Activated CD4-positive, alpha-beta T cell treated with anti-CD3 and anti-CD28 coated beads, Interleukin-2, amount 50 U/mL, for 16 hours (primary cell): ENCODE measurements at places on chromosomes 16 and 17.
A peak's percentile ranks its signal among the peaks of the same experiment; 100 is the strongest.

DNA sequence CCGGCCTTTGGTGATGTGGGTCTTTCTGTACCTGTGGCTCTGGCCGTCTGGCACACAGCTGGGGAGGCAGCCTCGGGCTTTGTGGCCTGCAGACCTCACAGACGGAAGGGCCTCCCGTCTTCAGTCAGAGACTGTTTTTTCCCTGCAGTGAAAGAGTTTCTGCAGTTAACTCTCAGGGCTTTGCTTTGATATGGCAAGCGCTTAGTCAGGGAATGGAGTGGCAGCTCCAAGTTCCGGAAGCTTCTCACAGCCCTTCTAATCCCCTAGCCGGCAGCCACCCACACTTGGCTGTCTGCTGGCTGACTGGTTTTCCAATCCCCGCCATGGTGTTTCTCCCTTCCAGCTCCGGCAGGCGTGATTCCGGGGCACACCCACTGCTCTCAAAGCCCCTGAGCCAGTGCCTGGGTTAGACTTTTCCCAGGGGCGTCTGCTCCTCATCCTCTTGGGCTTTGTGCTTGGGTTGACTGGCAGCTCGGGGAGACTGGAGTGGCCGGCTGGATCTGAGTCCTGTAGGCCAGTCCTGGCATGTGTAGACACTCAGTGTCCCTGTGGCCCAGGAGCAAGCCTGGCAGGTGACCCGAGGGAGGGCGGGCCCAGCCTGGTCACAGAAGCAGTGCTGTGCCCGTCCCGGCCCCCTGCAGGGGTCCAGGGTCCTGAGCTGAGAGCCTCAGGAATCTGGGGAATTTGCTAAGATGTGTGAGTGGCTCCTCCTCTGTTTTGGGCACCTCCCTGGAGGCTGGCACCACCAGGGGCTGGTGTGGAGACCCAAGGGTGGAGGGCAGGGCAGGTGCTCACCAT, 29.9 kb downstream of the BAIAP2 start:
- DNase-seq, result no peak

DNA sequence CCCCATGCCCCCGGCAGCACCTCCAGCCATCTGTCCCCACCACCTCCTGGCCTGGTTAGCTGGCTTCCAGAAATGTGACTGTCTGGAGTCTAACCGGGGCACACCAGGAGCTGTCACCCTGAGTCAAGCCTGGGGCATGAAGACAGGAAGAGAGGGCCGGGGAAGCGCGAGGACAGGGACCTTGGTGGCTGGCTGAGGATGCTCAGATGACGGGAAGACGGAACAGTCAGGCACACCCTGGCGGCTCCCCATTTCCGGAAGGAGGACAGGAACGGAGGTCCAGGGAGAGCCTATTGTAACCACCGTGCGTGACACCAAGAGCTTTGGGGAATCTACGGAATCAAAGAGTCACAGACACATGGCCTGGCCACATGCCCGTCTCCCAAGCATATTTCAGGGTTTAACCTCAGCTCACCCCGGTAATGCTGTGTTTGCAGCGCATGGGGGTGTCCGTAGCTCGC, 51.7 kb downstream of the SDK2 start:
- DNase-seq, result no peak

- DNase-seq, result no peak
Observed at GRCh38 chr17:29569245-29569950, 897 bp downstream of the TP53I13 start.

GRCh38 chr17:81025065-81025740, 9.7 kb upstream of the BAIAP2 start:
- DNase-seq, result no peak

DNA sequence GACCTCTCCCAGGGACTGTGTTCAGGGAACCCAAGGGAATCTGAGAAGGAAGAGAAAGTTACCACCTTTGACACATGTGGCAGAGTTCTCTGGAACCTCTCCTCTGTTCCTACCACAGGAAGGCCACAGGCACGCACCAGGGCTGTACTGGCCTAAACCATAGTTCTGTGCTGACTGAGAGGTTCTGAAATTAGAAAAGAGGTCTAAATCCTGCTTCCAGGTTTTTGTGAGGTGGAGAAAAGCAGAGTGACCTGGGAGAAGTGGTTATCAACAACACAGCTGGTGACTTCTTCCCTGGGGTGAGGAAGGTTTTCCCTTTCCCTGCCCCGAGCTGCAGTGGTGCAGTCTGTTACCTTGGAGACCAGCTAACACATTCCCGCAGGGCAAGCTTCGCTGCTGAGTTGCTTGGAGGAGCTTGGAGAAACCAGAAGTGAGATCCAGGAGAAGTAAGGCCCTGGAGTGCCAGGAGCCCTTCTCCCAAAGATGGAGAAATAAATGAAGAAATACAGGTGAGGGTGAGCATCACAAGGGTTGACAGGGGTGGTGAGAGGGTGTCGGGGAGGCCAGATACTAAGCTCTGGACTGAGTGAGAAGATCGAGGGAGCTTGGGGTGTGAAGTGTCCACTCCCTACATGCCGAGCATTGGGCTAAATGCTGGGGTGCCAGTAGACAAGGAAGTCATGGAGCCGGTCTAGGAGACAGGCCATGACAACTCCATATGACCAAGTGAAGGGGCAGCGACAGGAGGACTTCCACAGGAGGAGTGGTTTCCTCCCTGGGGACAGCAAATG, at the start of gene VWA3A:
Gene VWA3A (plus strand): TSS at position 399 of the 791 bp plus-strand sequence. CDS start 97 bp downstream, at position 496.
- no peak for DNase-seq

GRCh38 chr17:45429339-45430005, 3.2 kb downstream of the ARHGAP27 start:
- DNase-seq, result no peak

- no peak for DNase-seq
Observed at GRCh38 chr16:74320707-74321106, 24.1 kb downstream of the PSMD7 start.

DNA sequence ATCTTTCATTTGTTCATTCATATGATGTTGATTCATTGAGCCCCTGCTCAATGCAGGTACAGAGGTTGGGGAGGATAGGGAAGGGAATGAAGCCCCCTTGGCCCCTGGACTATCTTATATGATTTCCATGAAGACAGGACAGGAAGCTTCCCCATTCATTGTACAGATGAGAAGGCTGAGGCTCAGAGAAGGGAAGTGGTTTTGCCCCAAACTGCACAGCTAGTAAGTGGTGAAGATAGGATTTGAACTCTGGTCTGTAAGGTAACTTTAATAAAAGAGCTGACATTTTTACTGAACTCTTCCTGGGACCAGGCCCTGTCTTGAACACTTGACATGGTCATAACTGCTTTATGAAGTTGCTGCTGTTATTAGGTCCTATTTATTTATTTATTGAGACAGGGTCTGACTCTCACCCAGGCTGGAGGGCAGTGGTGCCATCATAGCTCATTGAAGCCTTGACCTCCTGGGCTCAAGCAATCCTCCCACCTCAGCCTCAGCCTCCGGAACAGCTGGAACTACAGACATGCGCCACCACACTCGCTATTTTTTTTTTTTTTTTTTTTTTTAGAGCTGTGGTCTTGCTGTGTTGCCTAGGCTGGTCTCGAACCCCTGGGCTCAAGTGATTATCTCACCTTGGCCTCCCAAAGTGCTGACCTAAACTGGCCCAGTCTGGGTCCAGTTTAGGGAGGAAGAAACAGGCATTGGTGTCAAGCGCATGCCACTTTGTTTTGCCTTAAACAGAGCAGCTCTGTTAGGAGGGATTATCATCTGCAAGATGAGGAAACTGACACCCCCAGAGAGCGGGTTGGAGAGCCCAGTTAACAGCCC, 5.0 kb downstream of the CTF1 start:
- DNase-seq, result no peak

- DNase-seq, result no peak
Observed at GRCh38 chr16:9114112-9114511, 22.7 kb downstream of the HAPSTR1 start.

DNA sequence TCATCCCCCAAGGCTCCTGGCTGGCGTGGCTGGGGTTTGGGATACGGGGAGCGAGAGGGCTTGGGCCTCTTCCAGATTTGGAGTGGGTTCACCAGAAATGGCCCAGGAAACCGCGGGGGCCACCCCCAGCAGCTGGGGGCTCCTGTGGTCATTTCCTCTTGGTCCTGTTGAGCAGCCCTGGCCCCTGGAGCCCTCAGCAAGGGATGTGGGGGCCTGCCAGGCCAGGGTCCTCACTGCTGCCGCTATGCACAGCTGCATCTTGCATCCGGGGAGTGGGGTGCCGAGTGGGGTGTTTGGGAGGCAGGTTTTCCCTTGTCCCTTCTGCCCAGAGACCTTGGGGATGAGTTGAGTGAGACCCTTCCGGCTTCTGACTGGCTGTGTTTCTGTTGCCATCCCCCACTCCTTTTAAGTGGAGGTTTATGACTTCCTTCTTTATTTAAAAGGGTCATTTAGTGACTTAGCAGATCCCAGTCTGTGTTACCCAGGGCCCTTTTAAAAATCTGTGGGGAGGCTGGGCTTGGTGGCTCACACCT, 319.8 kb downstream of the SEC14L1 start:
- DNase-seq, result peak; percentile 68

DNA sequence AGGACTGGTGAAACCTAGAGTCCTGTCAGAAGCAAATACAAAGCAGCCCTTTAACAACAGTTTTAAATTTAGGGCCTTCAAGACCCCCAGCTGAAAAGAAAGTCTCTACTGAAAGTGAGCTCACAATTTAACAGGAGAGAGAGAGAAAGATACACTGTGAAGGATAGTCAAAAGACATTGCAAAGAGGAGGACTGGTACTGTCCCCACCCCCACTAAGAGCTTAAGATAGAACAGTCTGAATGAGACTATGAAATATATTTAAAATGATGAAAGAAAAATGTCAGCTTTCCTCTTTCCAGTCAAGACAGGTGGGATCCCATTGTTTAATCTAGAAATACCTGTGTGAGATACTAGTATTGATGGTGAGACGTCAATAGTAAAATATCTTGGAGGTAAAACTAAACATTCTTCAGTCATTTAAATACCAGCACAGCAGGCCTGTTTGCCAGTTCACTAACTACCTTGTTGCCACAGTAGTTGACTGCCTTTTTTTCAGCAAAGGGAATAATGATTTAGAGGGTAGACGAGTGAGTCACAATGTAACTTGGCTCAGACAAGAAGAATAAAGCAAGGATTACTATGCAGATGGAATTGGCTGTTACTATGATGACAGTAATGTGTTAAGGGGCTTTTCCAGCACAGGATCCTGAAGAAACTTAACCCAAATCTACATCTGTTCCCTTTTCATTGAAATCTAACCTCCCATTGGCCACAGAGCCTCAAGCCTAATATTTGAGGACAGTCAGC, 47.2 kb upstream of the RASL10B start:
- no peak for DNase-seq

DNA sequence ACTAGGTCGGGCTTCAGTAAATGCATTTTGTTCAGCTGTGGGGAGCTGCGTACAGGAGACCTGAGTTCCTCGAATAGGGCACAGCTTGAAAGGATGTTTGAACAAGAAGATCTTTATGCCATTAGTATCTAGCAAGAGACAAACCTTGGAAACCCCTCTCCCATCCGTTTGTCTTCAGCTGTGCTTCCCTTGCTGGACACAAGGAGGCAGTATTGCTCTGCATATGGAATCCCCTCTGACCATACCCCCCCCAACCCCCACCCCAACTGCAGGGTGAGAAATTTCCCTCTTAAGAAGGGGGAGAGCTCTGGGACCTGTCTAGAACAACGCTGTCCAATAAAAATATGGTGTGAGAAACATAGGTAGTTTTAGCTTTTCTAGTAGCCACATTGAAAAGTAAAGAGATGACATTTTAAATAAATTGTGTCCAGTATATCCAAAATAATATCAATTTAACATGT, 1.6 kb downstream of the MRM1 start:
- DNase-seq, result peak; percentile 83

DNA sequence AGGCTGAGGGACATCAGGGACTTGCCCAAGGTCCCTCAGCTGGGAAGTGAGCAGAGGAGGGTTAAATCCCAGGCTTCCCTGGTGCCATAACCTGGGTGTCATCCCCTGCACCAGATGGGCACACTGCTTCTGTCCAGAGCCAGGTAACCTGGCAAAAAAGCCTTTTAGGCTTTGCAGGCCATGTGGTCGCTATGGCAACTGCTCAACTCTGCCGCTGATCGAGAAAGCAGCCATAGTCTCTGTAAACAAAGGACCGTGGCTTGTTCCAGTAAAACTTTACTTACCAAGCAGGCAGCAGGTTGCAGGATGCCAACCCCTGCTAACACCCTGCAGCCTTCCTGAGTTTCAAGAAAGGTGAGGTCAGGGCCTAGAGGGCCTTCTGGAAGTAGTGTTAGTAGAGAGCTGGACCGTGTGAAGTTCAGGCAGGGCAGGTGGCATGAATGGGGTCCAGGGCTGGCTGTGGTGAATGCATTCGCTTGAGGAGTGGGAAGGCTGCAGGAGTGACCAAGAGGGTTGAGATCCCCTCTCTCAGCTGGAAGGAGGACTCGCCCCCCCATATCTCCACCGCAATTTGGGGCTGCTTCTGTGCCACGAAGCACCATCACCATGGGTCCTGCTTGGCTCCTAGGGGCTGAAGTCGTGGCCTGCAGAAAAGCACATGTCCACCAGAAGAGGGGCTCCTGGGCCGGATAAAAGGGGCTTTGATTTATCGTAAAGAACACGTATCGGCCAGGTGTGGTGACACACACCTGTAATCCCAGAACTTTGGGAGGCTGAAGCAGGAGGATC, 91.3 kb downstream of the SOCS1 start:
- no peak for DNase-seq

- no peak for DNase-seq
Observed at GRCh38 chr16:74264811-74265210, 31.8 kb upstream of the PSMD7 start.
